Glutamatergic neuron (in vitro differentiated cells): ENCODE measurements at places on chromosomes 2 and 18. TPM values are rescaled to one million over a fixed set of nuclear protein-coding genes. Genes with fewer than 3 reads are reported as not detected.

Gene APCDD1
- total RNA-seq = 171 TPM

Gene CHRND
- total RNA-seq = 2.2 TPM

Gene DUSP2
- 0.34 TPM for total RNA-seq

Gene PFN4
- not detected for total RNA-seq

Gene DNAJC27
- total RNA-seq = 17.9 TPM

Gene LTBP1
- total RNA-seq = 3.9 TPM

Gene NYAP2
- 0.32 TPM for total RNA-seq

Gene RGPD5
- 88.5 TPM for total RNA-seq

Gene SULT1C4
- total RNA-seq = 1.6 TPM
